Hematopoietic multipotent progenitor cell treated with erythropoietin and hydrocortisone succinate and interleukin-3 and kit ligand, for 4 days (in vitro differentiated cells): ENCODE measurements at places on chromosomes 1 and 21.
A peak's percentile ranks its signal among the peaks of the same experiment; 100 is the strongest.

DNA sequence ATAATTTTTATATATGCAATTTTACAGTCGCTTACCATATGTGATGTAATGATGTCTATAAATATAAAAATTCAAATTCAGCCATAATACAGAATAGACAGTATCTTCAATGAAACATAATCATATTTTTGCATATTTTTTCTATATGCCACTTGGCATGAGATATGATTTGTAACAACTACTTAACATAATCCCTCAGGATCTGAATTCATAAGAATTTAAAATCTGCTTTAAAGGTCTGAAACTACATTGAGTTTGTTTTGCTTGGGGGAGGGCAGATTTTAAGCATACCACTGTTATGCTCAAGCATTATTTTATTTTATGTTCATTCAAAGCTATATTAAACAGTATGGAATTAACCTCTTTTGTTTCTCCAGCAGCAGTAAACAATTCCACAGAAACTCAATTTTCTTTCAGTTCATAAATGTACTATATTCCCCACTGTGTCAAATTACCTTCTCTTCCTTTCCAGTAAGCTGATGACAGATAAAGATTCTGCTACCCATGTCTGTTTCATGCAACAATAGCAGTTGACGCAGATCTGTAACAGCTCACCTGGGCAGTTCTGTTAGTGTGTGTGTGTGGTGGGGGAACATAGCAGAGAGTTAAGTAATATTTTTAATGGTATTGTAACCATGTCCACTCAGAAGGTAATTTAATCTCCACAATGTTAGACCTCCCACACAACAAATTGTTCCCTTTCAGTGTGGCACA, 224.8 kb downstream of the NTNG1 start:
- DNase-seq, result no peak

DNA sequence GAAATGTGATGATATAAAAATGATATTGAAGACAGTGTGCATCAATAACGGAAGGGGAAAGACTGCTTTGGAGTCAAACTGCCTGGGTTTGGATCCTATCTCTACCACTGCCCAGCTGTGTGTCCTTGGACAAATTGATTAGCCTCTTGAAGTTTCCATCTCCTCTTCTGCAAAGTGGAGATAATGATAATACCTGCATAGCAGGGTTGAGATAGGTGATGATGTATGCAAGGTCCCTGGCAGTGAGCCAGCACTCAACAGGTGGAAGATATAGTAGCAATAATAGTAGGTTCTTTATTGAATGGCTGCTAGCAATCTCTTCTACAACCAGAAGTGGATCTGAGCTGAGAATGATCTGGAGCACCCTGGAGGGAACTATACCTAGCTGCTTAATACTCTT, 166.7 kb downstream of the MIS18A start:
- DNase-seq, result no peak

GRCh38 chr1:83000286-83000685, 998.6 kb downstream of the TTLL7 start:
- no peak for DNase-seq

GRCh38 chr21:29237110-29238052, 61.3 kb upstream of the BACH1 start:
- no peak for DNase-seq

DNA sequence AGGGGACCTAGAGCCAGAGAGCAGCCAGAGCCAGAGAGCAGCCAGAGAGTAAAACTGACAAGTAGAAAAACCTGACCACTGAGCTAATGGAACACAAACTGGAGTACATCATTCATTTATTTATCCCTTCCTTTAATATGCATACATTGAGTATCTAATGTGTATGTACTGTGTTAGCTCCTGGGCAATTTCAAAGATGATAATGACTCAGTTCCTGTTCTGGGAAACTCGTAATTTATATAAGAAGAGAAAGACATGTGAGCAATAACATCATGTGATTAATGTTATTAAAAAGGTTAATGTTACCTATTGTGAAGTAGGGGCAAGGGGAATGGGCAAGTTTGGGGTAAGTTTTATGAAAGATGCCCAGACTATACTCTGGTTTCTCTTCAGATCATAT, 199.9 kb downstream of the TNR start:
- no peak for DNase-seq

GRCh38 chr1:41727749-41728115, 191.0 kb downstream of the HIVEP3 start:
- no peak for DNase-seq

DNA sequence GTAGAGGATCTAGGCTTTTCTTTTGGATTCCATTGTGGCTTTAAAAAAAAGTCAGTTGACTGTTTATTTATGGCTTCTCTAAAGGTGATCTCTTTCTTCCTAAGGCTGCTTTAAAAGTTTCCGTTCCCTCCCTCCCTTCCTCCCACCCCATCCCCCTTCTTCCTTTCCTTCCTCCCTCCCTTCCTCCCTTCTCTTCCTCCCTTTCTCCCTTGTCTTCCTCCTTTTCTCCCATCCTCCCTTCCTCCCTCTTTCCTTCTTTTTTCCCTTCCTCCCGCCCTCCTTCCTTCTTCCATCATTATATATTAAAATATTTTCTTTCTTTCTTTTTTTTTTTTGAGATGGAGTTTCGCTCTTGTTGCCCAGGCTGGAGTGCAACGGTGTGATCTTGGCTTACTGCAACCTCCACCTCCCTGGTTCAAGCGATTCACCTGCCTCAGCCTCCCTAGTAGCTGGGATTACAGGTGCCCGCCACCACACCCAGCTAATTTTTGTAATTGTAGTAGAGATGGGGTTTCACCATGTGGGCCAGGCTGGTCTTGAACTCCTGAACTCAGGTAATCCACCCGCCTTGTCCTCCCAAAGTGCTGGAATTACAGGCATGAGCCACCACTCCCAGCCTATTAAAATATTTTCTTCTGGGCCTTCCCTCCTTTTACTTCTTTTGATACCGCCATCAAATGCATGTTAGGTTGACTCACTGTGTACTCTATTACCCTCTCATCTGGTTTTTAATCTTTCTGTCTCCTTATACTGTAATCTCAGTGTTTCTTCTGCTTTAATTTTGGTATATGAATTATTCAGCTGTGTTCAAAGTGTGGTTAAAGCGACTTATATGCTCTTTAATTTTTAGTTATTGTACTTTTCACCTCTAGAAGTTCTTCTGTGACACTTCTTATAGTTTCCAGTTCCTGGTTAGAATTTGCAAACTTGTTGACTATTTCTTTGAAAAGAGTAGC, 59.2 kb upstream of the ATP5PO start:
- no peak for DNase-seq

DNA sequence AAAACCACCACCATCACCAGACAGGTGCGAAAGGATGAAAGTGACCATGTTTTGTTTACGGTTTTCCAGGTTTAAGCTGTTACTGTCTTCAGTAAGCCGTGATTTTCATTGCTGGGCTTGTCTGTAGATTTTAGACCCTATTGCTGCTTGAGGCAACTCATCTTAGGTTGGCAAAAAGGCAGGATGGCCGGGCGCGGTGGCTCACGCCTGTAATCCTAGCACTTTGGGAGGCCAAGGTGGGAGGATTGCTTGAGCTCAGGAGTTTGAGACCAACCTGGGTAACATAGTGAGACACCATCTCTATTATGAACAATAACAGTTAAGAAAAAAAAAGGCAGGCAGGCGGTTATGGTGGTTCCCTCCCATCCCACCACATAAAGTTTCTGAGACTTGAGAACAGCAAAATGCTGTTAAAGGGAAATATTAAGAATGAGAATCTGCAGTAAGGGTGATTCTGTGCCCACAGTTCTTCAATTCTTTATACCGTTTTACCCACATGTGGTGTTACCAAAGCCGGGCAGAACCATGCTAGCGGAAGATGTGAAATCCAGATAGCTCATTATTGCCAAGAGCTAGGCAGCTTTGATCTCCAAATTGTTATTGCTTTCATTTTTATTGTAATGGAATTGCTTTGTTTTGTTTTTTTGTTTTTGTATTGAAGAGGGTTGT, 34.5 kb upstream of the TDRD10 start:
- no peak for DNase-seq

- no peak for DNase-seq
Observed at GRCh38 chr1:153937331-153937730, 9.2 kb downstream of the DENND4B start.

DNA sequence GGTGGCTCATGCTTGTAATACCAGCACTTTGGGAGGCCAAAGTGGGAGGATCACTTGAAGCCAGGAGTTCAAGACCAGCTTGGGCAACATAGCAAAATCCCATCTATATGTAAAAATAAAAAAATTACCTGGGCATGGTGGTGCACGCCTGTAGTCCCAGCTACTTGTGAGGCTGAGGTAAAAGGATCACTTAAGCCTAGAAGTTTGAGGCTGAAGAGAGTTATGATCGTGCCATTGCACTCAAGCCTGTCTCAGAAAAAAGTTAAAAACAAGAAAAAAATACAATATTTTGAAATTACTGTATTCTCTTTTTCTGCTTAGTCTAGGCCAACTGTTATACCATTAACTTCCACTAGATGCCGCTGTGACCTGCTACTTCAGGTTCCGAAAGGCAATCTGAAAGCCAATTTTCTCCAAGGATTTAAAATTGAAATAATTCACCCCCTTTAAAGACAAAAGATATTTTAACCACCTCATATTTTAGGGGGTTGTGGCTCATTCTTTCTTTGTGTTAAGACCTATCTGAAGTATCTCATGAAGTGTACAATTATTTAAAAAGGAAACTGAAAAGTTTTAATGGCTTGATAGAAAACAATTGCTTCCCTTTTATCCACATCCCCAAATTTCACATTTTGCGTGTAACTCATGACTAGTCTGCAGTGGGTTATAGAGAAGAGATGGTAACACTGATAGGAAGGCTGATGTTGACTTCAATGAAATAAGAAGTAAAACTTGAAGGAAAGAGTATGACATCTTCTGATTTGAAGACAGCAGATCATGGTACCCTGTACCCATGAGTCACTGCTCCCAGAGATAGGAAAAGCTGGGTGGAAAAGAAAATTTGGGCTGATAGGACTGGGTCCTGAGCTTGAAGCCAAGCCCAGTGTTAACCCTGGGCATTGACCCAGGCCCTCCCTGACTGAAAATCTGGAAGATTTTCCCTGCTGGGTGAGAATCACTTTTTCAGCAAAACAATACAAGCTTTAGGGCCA, 24.4 kb upstream of the CLDN14 start:
- peak; percentile 74 for DNase-seq

DNA sequence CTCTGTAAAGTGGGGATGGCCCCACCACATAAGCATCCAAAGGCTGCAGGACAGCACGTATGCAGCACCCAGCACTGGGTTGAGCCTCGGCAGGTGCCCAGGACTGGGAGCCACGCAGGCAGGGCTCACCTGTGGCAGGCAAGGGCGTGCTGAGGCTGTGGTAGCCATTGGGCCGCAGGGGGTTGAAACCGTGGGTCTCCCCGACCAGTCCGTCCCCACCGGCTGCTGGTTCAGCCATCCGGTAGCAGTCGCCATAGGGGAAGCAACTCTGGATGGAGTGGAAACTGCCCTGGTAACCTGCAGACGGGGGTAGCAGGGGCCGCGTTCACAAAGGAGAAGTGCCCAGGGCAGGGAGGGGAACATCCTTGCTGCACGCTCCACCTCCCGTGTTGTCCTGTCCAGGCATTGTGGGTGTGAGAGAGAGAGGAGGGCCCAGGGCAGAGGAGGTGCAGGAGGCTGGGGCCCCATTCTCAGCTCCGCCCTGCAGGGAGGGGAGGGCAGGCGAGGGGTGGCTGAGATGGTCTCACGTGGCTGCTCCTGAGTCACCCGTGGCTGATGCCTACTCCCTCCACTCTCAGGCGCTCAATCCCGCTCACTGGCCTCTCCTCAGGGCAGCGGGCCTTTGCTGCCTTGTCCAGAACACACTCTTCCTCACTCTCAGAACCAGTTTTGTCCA, 49.9 kb downstream of the DMRTB1 start:
- DNase-seq, result peak; percentile 56

- peak; percentile 61 for DNase-seq
Observed at GRCh38 chr1:32470991-32471694, 6.3 kb downstream of the ZBTB8B start.

- DNase-seq, result peak; percentile 7
Observed at GRCh38 chr21:28272272-28272992, 720.2 kb downstream of the LTN1 start.

GRCh38 chr1:166605137-166605536, 234.1 kb upstream of the POGK start:
- DNase-seq, result no peak

- no peak for DNase-seq
Observed at GRCh38 chr21:35643176-35643575, 417.1 kb downstream of the SETD4 start.

DNA sequence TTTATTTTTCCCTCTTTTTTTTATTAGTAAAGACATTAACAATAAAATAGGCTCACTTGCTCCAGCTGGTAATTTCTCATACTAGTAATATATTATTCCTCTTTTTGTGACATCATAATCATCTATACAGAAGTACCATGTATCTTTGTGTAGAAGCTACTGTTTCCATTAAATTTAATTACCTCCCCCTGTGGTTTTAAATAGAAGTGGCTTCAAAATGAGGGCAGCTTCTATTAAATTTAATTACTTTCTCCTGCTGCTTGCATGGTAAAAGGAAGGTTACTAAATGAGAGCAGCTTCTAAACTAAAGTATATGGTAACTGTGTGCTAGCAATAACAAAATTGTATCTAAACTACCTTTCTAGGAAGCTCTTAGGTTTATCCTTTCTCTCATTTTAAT, 94.0 kb downstream of the DPYD start:
- DNase-seq, result no peak

DNA sequence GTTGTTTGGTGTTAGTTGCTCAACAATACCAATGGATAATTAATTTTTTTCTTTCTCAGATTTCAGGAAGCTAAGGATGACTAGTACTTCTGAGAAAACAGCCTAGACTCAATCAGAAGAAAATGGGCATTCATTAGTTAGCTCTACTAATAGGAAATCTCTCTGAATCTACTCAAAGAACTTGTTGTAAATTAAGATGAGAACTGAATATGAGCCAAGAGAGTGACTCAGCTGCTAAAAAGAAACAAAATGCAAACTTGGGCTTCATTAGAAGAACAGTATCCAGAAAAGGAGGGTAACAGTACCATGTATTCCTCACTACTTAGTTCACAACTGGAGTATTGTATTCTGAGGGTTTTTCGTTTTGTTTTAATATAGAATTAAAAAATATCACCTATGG, 12.5 kb downstream of the FOXJ3 start:
- DNase-seq, result no peak

GRCh38 chr1:204227351-204227750, 13.6 kb upstream of the GOLT1A start:
- DNase-seq, result peak; percentile 84

DNA sequence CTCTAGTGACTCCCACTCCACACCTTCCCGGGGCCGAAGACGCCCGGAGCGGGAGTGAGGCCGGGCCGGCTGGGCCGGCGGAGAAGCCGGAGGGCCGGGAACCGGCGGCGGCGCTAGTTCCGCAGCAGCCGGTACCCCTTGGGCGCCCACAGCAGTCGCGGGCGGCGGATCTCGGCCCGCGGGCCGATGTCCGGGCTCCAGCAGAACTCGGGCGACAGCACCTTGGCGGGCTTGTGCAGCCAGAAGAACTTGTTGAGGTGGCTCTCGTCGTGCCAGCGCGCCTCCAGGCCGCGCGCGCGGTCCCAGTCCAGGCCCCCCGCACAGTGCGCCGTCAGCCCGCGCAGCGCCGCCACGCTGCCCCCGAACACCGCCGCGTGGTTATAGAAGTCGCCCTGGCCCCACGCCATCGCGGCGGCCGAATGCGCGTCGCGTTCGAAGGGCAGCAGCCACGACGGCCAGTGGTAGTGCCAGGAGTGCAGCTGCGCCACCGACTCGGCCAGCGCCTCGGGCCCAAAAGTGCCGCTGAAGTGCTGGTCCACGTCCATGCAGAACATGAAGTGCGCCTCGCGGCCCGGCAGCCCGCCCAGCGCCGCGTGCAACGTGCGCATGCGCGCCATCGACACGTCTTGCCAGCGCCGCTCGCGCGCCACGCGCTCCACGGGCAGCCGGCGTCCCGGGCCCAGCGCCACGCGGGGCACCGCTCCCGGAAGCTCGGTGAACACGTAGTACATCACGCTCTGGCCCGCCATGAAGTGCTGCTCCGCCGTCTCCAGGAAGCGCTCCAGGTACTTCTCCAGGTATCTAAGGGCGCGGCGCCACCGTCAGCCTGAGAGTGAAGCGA, 14.0 kb downstream of the A3GALT2 start:
- DNase-seq, result peak; percentile 44
